ENCODE measurements at places on chromosomes 3 and 15.
A peak's percentile ranks its signal among the peaks of the same experiment; 100 is the strongest.

DNA sequence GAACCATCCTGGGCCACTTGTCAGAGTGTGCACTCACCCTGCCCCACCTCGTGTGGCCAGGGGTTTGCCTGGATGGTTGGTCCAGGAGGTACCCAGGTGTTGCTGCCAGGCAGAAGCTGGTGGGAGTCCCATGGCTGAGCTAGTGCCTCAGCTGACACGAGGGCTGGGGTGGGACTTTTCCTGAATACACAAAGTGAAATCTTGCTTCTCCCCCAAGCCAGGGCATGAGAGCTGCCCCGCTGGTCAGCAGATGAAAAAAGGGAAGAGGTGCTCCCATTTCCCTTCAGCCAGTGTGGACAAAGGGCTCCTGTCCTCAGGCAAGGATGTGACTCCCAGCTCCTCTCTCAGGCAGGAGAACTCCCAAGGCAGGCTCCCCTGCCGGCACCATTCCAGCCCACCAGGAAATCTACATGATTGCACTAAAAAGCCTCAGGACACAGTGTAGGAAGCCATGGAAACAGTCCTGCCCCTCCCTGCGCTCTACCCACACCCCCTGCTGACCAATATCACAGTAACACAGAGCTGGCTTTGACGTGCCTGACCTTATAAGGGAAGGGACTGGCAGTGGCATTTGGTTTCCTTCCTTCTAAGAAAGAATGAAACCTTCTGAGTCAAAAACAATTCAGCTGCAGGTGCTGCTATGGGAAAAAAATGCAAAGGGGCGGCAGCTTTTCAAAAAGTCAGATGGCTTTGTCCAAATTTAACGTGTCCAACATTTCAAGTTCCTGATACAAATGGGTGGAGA lies 33.9 kb downstream of the MYO5C start:
- no peak for DNase-seq

GRCh38 chr3:149809699-149810098 lies 3.3 kb upstream of the RNF13 start:
- no peak for DNase-seq

- DNase-seq = no peak
Measured at GRCh38 chr3:186487819-186488218, 56.4 kb downstream of the CRYGS start.

DNA sequence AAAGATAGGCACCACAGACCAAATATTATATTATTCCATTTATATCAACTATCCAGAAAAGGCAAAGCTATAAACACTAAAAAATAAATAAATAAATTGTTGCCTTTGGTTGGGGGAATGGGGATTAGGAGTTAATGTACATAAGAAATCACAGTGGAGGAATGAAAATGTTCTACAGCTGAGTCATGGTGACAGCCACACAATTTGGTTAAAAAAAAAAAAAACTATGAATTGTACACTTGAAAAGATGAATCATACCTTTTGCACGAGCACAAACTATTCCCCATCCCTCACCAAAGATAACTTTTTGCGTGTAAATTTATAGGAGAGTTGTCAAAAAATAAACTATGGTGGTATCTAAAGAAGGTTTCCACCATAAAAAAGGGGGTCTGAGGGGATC lies 103.2 kb downstream of the TBC1D5 start:
- DNase-seq = peak; percentile 32

Measured in NCI-H226 (cell line).